ENCODE measurements at places on chromosomes 2 and 18.

DNA sequence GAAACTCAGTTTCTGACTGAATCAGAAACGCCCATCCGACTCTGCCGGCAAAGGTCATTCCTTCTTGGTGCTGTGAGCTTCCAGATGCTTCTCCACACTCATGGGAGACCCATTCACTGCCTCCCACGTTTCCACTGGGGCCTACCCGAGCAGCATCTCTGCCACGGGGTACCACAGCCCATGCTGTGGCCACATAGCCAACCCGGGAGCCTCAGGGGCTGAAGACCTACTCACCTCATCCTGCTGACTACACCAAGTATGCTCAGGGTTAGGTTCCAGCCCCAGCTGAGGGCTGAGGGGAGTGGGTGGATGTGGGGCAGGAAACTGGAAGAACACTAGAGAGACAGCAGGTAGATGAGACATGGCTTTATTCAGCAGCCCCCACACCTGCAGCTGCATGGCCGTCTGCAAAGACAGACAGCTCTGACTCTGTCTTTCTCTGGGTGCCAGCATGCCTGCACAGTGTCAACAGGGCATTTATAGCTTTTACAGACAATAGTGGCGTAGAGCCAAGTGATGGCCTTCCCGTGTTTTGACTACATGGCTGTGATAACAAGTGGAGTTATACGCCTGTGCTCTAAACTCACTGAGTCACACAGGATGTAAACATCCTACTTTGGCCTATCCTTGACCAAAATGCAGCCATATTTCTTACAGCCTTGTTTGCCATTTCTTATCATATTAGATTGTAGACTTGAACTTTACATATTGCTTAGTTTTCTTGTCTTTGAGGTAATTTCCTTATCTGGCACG is 16.5 kb upstream of the KLHL23 start:
- no peak for ATAC-seq

GRCh38 chr18:36284671-36285295 is 12.7 kb upstream of the FHOD3 start:
- peak; percentile 33 for ATAC-seq

DNA sequence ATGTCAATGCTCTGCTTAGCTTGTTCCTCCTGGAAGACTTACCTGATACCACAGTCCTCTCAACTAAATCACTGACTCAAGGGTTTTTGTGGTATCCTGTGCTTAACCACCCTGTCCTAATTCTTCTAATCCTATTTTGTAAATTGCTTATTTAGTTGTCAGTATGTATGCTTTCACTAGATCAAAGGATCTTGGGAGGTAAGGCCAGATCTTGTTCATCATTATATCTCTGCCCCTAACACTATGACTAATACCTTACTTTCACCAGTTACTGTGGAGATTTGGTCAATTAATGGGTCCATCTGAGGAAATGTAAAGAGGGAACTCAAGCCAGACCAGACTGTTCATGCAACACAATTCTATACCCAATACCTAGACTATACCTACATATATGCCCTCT is 203.2 kb downstream of the GULP1 start:
- ATAC-seq = no peak

GRCh38 chr2:19119326-19120001 is 239.0 kb downstream of the OSR1 start:
- ATAC-seq = no peak

GRCh38 chr2:15826273-15826717 is 114.1 kb upstream of the MYCN start:
- ATAC-seq = no peak

DNA sequence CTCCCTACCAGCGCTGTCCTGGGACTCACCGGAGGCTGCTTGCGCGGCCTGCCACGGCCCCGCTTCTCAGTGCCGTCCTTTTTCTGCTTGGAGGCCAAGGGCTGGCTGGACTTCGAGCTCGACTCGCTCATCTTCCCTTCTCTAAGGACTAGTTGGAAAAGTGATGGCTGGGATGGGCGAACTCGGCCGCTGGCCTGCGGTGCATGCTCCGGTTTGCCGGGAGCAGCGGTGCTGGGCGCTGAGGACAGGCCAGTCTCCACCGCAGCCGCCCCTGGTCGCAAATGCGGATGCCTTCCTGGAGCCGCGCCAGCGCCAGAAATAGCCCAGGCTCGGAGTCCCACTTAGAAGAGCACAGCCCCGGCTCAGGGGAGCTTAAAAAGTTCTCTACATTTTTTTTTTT is 3.1 kb downstream of the C2orf81 start:
- no peak for ATAC-seq

DNA sequence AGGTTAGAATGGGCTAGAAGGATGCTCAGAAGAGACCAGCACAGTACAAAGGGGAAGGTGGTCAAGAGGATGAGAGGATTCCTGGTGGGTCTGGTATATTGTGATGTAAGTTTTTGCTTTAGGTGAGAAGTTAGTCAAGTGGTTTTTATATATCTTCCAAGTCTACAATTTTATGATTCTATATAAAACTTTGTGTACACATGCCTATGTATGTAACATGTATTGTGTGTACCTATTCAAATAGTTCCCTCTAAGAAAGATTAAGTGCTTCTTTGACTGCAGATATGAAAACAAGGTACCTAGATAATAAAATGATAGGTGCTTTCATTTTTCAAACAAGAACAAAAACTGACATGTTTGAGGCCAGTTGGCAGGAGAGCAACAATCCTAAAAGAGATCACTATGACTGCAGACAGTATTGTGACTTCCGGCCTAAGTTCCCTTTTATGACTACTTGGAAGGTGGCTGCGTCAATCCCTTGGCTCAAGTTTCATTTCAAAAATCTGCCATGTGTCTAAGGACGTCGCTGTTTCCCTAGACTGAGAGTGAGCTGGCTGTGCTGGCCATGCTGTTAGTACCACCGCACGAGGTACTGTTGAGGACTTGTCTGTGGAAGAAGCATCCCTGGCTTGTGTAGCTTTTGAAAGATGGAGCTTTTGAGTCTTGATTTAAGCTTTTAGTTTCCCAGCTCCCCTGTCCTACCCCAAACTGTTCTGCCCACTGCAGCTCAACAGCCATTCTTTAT is 123.1 kb downstream of the PRPF40A start:
- peak; percentile 51 for ATAC-seq

DNA sequence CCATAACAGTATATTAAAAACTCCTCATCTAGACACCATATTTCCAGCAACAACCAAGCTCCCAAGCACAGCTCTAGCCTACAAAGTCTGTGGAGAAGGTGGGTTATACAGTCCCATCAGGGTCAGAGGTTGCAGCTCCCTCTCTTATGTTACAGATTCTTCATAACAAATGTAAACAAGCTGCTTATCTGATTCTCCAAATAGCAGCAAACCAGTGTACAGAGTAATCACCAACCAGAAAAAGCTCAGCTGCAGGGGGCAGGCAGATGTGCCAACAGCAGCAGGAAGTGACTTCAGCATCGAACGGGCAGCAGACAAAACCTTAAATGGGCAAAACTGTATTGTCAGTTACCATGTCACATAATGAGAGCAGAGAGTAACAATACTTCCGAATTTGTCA is 52.9 kb upstream of the NABP1 start:
- ATAC-seq = peak; percentile 68

DNA sequence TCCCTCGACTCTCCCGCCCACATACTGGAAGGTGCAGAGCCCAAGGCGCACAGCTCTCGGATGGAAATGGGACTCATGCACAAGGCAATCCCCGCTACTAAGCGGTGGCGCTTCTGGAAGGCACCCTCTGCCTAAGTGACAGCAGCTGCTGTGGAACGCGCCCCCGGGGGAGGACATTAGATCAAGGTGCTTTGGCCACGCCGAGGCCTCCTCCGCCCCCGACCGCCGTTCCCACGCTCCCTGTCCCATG is 202 bp downstream of the MCEE start:
- peak; percentile 46 for ATAC-seq

DNA sequence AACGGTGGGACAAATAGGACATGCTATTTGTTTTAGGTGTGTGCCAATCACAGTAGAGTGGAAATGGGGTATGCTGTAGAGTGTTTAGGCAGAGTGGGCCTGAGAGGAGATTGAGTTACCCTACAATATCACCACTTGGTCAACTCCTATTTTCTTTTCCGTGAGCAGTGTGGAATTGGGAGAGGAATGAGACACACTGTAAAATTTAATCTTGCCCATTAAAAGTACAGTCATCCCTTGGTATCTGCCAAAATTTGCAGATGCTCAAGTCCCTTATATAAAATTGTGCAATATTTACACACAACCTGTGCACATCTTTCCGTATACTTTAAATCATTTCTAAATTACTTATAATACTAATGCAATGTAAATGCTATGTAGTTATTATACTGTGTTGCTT is 12.4 kb downstream of the FBXO48 start:
- ATAC-seq = no peak

- no peak for ATAC-seq
Observed at GRCh38 chr2:231523451-231524285, 6.6 kb downstream of the NMUR1 start.

DNA sequence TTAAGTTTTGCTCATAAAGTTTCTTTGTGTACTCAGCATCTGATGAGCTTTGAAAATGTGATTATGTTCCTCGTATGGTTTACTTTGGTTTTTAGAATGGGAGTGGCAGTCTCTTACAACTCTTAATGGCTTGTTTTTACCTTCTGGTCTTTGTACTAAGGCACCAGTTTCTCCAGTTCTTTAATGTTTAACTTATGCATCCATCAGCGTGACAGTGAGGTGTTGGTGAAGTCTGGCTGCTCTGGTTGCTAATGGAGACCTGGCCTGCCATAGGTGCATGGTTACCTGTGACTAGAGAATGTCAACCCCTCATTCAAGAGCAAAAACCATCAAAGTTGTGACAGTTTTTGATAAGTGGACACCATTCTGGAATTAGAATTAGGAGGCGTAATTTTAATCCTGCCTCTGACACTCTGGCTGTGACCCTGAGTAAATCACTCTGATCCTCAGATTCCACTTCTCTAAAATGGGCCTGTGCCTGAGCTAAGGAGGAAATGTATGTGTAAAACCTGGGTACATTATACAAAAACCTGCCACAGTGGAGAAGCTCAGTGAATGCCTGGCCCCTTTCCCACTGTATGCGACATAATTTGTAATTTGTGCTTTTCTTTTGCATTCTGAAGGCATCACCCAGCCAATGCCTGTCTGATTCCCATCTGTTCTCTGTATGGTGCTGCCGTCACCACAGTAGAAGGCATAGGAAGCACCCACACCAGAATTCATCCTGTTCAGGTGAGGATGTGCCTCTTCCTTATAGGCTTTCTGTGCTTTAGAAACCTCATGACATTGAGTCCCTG is 11.2 kb downstream of the AOX1 start:
- ATAC-seq = no peak

GRCh38 chr18:22324191-22325131 is 93.3 kb downstream of the CTAGE1 start:
- ATAC-seq = no peak

GRCh38 chr2:221318376-221319130 is 253.6 kb downstream of the EPHA4 start:
- no peak for ATAC-seq

DNA sequence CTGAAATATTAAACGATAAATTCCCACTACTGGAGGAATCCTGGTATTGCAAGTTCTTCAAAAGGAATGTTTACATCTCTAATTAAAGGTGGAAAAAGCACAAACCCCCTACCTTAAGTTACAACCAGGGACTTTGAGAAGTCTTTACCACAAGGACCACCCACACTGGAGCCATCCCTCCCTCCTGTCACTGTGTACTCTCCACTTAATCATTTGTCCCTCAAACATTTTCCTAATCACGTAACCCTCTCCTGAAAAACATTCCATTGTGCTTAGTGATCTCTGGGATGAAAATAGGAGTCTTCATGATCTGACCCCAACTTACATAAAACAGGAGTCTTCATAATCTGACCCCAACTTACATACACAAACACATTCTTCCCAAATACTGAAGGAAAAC is 85.7 kb downstream of the SUCLG1 start:
- no peak for ATAC-seq

DNA sequence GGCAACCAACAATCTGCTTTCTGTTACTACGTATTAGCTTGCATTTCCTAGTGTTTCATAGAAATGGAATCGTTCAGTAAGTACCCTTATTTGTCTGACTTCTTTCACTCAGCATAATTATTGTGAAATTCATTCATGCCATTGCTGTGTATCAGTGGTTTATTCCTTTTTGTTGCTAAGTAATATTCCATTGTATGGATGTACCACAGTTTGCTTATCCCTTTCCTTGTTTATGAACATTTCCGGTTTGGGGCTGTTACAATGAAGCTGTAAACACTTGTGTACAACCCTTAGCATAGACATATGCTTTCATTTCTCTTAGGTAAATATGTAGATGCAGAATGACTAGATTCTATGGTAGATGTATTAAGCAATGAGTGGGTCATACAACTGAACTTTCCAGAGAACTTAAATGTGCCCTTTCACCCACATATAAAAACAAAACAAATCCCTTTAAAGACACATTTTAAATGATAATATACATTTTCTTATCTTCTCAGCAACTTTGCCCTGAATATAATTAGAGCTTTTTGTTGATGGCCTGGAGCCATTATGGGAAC is 21.9 kb downstream of the FER1L5 start:
- no peak for ATAC-seq

GRCh38 chr2:6933911-6934310 is 16.7 kb downstream of the RNF144A start:
- no peak for ATAC-seq

DNA sequence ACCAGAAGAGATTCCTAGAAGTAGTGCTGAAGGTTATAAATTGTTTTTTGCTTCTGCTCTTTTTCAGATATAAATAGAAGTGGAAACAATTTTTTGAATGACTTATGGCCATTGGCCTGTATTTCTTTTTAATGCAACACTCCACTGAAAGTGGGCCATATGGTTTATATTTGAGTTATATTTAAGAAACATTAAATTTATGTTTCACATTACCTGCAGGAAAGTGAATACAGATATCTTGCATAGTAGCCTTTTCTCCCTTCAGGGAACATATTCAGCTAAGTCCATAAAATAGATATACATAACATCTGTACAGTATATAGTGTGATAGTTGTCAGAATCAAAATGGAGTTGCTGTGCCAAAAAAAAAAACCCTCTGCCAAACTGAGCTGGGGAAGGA is 53.1 kb upstream of the EFEMP1 start:
- ATAC-seq = no peak

DNA sequence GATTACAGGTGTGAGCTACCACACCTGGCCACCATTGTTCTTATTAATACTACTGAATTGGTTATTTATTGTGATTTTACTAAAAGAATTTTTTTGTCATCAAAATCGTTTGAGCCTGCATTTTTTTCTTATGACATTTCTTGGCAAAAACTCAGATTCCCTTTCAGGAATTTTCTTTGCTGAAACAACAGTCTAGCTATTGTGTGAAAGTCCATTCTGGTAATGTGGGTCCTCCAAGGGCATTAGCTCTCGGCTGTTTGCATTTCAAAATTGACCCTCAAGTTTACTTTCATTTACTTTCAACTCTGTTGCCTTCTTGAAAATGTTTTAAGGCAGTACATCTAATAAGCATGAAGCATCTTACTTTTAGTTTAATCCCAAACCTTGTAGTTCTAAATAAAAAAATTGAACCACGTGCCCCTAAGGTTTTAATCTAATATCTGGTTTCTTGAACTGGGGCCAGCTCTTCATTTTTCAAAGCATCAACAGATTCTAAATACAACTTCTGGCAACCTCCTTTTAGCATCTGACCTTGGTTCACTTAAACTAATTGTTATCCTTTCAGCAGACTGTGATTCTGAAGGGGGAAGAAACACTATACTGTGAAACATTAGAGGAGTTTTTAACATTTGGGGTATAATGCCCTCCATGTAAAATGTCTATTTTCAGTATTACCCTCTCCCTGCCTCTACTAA is 325.2 kb upstream of the RAB12 start:
- ATAC-seq = no peak

- no peak for ATAC-seq
Observed at GRCh38 chr2:104769096-104769495, 84.8 kb upstream of the POU3F3 start.
